ENCODE measurements at places on chromosomes 4 and X.
A peak's percentile ranks its signal among the peaks of the same experiment; 100 is the strongest.

DNA sequence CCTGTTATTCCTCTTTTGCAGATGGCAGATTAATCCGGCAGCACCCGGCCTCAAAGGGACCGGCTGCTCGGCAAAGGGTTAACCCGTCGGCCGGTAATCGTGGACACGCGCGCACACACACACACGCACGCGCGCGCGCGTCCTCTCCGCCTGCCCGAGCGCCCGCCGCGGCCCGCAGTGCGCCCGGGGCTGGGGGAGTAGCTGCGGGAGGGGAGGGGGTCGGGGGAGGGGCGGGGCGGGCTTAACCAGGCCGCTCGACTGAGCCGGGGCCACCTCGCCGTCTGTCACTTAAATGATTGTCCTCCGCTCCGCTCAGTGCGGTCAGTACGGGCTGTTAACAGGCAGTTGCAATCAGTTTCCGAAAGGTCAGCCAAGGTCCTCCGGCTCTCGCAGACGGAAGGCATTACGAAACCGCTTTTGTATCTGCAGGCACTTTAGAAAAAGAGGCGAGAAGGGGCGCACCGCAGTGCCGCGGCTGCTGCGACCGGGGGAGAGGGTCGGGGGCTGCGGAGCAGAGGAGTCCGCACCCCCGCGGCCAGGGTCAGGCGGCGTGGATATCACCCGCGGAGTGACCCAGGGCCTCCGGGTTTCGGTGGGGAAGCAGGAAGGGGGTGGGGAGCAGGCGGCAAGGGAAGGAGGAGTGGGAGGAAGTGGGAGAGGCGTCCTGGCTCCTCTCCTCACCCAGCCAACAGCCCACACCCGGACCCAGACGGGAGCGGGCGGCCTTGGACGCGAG is 57.3 kb upstream of the BCOR start:
- peak; percentile 77 for DNase-seq

DNA sequence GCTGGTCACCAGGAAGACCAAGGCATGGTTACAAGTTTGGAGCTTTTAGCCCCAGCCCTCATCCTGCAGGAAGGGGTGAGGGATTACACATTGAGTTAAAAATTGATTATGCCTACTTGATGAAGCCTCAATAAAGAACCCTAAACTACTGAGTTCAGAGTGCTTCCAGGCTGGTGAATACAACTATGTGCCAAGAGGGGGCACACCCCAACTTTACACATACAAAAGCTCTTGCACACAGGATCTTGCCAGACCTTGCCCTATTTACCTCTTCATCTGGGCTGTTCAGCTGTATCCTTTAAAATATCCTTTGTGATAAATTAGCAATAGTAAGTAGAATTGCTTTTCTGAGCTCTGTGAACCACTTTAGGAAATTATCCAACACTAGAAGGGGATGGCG is 489.3 kb downstream of the INPP4B start:
- DNase-seq: no peak

- DNase-seq: no peak
These were observed 73.6 kb downstream of the EGF start for GRCh38 chr4:109985993-109986974.

DNA sequence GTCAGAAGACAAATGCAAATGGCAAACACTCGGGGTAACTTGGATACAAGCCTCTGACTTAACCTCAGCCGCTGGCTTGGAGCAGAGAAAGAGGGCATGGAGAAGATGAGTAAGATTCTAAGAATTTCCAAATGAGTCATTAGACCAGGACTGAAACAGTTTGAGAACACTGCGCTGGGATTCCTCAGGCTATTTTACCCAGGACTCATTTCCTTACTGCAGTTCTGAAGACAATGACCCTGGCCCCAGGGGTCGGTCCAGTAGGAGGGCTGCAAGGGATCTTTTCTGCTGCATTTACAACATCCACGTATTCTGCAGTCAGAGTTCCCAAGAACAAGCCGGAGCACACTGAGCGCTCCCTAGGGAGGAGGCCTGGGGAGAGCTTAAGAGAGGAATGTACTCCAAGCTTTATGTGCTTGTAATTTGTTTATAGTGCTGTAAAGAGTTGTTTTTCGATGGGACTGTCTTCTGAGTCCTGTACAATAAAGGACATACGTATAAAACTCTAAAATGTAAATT is 27.3 kb upstream of the SORBS2 start:
- DNase-seq: no peak

DNA sequence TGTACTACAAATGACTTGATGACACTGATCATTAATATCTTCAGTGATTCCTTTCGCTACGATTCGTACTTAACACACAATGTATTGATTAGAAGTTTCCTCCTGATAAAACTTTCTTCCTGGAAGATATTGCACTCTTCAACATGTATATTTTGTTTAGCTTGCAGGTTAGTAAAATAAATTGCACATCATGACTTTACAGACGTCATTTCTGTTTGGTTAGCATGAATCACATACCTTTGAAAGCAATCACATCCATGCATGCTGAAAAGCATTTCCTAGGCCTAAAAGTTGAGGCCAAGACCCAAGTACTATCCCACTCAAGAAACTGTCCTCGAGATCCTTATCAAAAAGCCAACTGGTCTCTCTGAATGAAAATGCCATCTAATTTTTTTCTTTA is 1841.0 kb upstream of the PCDH7 start:
- no peak for DNase-seq

DNA sequence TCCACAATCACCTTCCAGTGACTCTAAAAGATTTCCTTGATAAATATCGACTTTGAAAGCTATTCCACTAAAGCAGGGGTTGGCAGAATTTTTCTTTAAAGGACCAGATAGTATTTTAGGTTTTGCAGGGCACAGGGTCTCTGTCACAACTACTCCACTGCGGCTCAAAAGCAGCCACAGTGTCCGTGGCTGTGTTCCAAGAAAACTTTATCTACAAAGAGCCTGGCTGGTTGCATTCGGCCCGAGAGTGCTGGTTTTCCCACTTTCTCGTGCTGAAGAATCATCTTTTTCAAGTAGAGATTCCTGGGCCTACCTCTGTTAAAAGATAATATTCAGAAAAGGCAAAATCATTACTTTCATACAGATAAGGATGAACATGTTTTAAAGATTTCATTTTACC is 55.6 kb downstream of the TSPAN7 start:
- DNase-seq: no peak

- no peak for DNase-seq
These were observed 37.1 kb upstream of the KLHL8 start for GRCh38 chr4:87257523-87257922.

DNA sequence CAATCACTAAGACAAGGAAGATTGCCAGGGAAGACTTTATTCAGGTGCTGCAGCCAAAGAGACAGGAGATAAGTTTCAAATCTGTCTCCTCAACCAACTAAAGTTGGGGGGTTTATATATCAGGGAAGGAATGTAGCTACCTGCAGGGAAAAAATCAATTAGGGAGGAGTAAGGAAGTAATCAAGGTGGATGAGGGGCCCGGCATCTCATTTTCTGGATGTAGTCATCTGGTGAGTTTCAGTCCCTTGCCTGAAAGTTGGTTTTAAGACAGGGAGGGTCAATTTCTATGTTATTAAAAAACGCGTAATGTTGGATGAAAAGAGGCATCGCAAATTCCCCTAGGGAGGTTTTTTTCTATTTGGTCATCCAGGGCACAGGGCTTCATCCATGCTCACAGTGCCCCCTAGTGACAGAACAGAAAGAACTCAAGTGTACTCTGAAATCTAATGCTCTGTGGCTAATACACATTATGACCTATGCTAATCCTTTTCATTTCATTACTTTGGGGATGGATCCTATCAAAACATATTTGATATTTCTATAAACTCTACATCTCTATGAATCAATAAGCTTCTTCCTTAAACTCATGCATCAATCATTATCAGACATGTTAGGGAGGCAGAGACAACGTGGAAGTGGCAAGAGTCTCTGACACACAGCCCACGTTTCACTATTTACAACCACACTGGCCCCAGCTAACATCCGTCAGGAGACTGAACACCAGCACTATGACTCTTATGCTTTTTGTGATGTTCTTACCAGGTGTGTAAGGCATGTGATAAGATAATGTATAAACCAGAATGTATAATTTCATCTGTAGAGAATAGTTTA is 1577.0 kb upstream of the TENM3 start:
- DNase-seq: no peak

DNA sequence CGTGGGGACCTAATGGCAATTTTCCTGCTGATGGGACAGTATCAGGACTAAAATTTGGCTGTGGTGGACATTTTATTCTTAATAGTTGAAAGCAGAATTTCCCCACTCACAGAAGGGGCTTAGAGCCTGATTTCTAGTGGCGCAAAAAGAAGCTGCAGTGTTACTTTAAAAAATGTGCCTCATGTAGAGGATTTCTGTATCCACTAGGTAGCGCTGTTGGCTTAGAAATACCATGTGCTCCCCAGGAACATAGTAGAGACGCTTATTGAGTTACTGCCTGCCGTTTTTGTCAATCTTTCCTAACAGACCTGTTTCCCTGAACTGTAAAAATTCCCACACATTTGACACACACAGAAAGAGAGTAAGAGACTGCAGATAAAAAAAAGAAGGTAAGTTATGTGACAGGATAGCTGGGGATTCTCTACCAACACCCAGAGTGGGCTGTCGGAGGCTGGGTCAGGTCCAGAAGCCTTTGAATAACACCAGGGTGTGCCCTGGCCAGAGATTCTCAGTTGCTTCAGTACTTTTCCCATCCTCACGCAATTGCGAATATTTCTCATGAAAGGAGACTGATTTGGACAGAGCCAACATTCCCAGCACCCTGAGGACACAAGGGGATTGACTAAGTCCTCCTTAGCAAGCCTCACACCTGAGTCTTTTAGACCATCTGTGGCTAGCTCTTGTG is 88.4 kb downstream of the ZXDA start:
- DNase-seq: no peak

- DNase-seq: no peak
These were observed 5.8 kb upstream of the CLNK start for GRCh38 chr4:10690185-10690907.

DNA sequence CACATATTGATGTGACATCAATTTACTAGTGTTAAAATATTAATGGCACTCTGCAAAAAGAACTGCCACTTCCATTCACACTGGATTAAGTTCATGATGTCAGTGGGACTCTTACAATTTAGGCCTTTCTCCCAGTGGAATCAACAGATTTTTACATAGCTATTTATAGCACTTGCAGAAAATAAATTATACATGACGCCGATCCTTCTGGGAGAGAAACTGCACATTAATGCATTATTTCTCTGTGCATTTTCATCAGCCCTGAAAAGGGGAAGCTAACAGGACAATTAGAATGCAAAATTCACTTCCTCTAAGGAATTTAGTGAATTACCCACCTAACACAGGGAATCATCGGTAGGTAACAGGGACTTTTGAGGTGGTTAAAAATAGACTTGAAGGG is 15.7 kb downstream of the LGI2 start:
- no peak for DNase-seq

DNA sequence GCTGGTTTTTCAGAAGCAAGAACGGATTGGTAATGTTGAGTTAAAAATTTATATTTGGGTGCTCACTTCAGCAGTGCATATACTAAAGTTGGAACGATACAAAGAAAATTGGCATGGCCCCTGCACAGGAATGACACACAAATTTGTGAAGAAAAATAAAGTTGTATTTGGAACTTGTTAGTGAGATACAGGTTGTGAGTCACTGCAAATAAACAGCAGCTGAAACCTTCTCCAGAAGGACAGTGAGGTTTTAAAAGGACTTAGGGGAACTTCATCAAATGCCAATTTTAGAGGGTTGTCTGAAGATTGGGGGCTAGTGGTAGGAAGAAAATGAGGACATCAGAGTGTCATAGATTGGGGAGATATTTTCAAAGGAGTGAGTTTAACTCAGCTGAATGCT is 79.7 kb upstream of the ELOVL6 start:
- no peak for DNase-seq

- no peak for DNase-seq
These were observed 1252.3 kb upstream of the TENM3 start for GRCh38 chr4:180990931-180991330.

GRCh38 chr4:120963449-120963848 is 40.9 kb upstream of the PRDM5 start:
- DNase-seq: no peak

- no peak for DNase-seq
These were observed 119.9 kb upstream of the HS3ST1 start for GRCh38 chr4:11548597-11549082.

DNA sequence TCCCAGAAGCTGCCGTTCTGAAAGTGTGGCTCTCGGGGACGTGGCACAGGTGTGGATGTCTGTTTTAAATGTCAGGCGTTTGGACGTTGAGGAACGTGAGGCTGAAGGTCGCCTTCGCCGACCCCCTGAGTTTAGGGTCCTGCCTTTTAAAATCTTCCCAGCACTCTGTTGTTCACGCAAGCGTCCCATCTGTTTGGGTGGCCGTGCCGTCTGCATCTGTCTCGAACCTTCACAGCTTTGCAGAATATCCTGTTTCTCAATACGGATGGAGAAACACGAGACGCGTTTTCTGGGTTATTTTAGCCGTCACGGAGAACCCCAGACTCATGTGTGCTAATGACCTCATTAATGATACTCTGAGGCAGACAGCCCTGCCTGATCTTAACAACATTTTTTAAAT is 31.5 kb downstream of the SHOX start:
- DNase-seq: no peak

DNA sequence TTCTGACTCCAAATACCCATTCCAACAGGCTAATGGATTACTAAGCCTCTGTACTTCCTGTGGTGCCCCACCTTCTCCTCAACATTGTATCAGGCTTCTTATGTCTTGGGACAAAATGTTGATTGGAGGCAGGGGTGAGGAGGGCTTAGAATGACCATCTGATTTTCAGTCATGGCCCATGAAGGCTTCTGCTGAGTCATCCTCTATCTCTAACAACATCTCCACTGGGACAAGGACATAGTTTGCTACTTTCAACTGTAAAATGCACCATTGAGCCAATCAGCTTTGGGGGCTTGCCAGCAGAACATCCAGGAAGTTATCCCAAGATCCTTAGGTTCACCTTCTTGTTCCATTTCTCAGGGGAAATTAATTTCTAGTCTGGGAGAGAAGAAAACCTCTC is 29.5 kb downstream of the MAGEB17 start:
- DNase-seq: no peak

DNA sequence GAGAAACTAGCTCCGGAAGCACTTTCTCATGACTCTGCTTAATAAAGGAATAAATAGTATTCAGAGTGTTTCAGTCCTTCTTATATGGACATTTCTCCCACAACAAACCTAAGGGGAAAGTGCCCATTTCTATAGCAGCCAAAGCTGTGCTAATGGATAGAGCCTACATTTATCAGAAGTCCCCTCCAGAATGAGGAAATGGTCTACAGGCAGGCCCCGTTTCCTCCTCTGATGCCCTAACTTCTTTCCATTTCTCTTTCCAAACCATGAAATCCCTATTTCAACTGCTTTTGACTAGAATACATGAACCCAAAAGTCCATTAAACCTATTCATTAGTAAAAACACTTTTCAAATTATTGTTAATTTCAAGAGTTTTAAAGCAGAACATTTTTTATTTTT is 4.5 kb downstream of the ACSL1 start:
- DNase-seq: no peak

GRCh38 chr4:106019771-106020170 is 124.5 kb downstream of the NPNT start:
- DNase-seq: no peak

GRCh38 chrX:96102997-96103396 is 581.6 kb upstream of the DIAPH2 start:
- no peak for DNase-seq

Measured in type B pancreatic cell (in vitro differentiated cells).